ENCODE measurements at places on chromosomes 1 and 21.

DNA sequence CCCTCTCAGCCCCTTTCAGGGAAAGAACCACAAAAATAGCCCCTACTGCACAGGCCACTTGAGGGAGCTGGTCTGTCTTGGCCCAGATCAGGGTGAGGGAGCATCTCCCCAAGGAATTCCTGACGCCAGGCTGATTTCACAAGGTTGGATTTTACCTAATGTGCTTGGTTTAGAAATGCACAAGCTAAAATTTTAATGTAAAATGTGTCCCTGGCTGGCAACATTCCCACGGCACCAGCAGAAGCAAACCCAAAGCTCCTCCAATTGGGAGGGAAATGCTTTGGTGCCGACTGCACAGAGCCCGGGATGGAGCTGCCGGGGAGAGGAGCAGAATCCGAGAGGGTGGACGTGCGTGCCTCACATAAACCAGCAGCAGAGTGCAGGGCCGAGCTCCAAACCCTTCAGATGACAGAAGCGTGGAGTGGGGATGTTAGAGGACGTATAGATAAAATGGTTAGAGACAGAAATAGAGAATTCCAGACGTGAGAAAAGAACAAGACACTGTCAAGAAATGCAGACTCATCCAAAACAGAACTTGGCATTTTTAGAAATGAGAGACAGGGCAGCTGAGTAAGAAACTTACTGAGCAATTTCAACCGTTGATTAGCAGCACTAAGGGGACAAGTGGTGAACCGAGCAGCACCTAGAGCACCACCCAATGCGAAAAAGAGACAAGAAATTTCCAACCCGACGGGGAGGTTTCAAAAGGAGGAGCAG lies 41.6 kb upstream of the TMEM52 start:
- no peak for DNase-seq

- DNase-seq = no peak
Measured at GRCh38 chr1:19559641-19560040, 74.3 kb upstream of the CAPZB start.

GRCh38 chr1:76905876-76906595 lies 38.8 kb downstream of the ST6GALNAC5 start:
- DNase-seq = no peak

DNA sequence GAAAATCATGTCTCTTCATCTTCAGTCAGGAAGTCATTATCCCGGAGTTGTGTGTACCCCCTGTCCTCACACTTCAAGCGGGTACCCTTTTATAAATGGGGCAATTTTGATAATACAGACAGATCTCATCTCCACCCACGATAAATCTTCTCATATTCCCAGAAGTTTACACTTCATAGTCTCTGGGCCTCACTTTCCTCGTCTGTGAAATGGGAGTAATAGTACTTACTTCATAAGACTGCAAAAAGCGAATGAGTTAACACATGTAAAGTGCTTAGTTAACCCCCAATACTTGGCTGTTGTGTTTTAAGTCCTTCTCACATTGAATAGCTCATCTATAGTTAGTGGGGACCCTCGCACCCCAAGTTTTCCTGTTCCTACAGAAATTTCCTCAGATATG lies 820 bp downstream of the NUP210L start:
- no peak for DNase-seq

GRCh38 chr1:89945852-89946476 lies 48.9 kb upstream of the ZNF326 start:
- no peak for DNase-seq

DNA sequence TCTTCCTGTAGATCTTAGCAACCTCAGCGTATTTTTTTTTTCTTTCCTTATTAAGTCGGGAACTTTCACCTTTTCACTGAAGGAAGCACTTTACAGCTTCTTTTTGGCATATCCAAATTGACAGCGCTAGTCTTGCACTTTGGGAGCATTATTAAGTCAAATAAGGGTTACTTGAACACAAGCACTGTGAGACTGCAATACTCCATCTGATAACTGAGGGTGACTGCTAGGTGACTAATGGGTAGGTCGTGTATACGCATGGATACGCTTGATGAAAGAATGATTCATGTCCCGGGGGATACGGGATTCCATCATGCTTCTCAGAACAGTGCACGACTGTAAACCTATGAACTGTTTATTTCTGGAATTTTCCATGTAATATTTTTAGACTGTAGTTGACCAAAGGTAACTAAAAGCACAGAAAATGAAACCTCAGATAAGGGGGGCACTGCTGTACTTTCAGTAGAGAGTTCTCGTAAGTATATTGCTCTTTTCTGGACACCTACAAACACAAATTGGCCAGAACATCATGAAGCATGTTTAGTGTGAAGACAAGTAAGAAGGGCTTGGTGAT lies 364.7 kb downstream of the SMYD3 start:
- no peak for DNase-seq

Data from CD4-positive, alpha-beta memory T cell (primary cell).